Activated T-cell treated with anti-CD3 and anti-CD28 coated beads, Interleukin-2, amount 50 U/mL, for 72 hours (primary cell): ENCODE measurements at places on chromosomes 12 and 14. TPM values are rescaled to one million over a fixed set of nuclear protein-coding genes. Genes with fewer than 3 reads are reported as not detected.

GRCh38 chr14:74437496-74438053 is 11.6 kb upstream of the SYNDIG1L start:
- no peak for DNase-seq

GPR84 gene
- total RNA-seq = 3.8 TPM

LRRC10 gene
- total RNA-seq = not detected

DNA sequence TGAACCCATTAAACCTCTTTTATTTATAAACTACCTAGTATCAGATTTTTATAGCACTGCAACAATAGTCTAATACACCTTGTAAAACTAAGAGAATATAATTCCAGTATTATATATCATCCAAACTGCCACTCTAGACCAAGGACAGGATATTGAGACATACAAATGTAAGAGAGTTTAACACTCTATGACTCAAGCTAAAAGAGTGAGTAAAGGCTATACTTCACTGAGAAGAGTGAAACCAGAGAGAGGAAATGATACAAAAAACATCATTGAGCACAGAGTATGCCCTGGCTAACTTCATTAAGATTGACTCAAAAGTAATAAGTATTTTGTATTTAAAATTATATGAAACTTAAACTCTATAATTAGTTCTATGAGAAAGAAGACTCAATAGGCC is 1951.9 kb upstream of the SEL1L start:
- DNase-seq = no peak

- DNase-seq = no peak
Observed at GRCh38 chr14:64725261-64725815, 21.1 kb downstream of the PLEKHG3 start.

DEGS2 gene
- 4.2 TPM for total RNA-seq

PTPRR gene
- not detected for total RNA-seq

DNA sequence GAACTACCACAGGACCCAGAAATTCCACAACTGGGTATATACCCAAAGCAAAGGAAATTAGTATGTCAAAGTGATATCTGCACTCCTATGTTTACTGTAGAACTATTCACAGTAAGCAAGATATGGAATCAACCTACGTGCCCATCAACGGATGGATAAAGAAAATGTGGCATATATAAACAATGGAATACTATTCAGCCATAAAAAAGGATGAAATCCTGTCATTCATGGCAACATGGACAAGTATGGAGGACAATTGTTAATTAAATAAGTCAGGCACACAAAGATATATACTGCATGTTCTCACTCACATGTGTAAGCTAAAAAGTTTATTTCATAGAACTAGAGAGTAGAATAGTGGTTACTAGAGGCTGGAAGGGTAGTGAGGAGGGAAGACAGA is 97.0 kb downstream of the CEP83 start:
- no peak for DNase-seq

GRCh38 chr12:44526655-44527182 is 349.4 kb downstream of the NELL2 start:
- no peak for DNase-seq

DNA sequence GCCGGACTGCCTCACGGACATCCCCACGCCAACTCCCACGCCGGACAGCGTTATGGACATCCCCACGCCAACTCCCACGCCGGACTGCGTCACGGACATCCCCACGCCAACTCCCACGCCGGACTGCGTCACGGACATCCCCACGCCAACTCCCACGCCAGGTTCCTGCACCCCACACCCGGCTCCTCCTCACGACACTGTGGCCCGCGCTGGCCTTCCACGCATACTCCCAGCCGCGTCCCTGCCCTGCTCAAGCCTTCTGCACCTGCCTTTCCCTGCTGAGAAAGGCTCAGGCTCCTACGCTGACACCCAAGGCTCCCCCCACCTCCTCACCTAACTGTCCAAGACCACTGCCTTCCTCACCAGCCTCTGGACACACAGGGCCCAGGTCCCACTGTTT is 9.7 kb downstream of the CACNA2D4 start:
- DNase-seq = no peak

- no peak for DNase-seq
Observed at GRCh38 chr12:112875608-112876007, 31.2 kb upstream of the OAS1 start.

GRCh38 chr12:125017801-125018200 is 24.4 kb downstream of the BRI3BP start:
- no peak for DNase-seq

DNA sequence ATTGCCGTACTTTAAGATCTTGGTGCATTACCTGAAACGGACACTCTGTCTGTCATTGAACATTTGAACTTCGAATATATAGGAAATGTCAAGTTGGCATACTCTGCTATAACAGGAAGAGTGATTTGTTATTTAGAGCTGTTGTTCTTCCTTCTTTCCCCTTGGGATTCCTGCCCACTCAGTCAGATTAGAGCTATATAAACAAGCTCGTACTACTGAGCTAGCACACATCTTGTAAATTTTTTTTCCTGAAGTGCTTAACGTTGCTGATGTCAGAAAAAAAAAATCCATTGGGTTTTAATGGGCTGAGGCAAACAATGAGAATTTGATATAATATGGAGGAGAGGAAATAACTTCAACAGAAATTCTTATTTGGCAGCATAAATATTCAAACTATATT is 26.8 kb downstream of the RGS6 start:
- DNase-seq = no peak

PPM1H gene
- not detected for total RNA-seq

- peak; percentile 49 for DNase-seq
Observed at GRCh38 chr12:109110988-109111495, 5.3 kb upstream of the ACACB start.

DNA sequence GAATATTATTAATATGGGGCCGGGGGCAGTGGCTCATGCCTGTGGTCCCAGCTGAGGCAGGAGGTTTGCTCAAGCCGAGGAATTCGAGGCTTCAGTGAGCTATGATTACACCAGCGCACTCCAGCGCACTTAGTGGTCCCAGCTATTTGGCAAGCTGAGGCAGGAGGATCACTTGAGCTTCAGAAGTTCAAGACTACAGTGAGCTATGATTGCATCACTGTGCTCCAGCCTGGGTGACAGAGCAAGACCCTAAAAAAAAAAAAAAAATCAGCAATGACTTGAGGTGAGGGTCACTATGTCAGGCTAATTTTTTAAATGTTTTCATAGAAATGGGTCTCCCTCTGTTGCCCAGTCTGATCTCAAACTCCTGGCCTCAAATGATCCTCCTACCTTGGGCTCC is 243.4 kb downstream of the RBM19 start:
- no peak for DNase-seq

TSPAN19 gene
- total RNA-seq = not detected

GRCh38 chr14:21268617-21269251 is 508 bp downstream of the HNRNPC start:
- peak; percentile 43 for DNase-seq

DNA sequence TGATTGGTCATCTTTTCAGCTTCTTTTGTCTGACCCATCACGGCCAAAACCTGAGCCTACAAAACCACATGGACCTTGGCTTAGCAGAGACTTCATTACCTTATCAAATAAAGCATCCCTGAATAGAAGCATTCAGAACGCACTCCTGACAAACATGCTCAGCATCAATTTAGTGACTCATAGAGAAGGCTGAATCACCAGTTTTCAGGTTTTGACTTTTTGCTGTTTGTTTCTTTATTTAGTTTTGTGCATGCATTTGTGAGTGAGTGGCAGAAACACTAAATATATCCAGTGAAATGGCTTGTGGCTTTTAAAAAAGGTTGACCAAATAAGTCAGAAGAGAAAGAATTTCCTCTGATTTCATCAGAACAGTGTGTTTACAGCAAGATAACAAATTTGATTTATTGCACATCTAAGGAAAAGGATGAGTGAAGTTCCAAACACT is 19.0 kb upstream of the OVCH1 start:
- DNase-seq = no peak

MFAP5 gene
- total RNA-seq = not detected

GRCh38 chr12:119258149-119258548 is 76.4 kb upstream of the CCDC60 start:
- no peak for DNase-seq

PTPN6 gene
- 313 TPM for total RNA-seq

DNA sequence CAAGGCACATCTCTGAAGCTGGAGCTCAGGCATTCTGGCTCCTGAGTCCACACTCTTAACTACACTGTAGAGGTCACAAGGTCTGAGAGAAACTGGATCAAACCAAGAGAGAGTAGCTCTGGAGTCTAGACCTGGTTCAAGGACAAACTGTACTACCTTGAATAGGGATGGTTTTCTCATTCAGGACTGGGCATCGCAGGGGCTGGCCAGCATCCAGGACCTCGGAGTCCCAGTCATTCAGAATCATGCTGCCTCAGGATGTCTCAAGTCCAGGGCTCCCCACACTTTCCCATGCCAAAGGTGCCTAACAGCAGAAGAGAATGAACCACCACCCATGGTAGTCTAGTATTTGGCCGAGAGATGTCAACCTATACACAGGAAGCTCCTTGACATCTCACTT is 13.1 kb upstream of the PLEKHD1 start:
- no peak for DNase-seq

C12orf43 gene
- 17.8 TPM for total RNA-seq

GRCh38 chr14:51073731-51074130 is 21.2 kb downstream of the TRIM9 start:
- DNase-seq = no peak

DNA sequence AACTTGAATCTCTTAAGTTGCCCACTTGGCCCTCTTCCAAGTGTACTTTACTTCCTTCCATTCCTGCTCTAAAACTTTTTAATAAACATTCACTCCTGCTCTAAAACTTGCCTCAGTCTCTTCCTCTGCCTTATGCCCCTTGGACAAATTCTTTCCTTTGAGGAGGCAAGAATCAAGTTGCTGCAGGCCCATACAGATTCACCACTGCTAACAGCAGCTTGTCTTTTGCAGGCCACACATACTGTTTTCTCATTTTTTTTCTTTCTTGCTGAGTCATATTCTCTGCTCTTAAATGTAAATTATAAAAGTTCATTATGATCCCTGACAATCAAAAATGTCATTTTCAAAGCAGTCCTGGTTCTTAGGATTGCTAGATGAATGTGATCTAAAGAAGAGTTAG is 1820.8 kb upstream of the FLRT2 start:
- DNase-seq = no peak

HOTAIR gene
- total RNA-seq = not detected

- no peak for DNase-seq
Observed at GRCh38 chr12:16553457-16553856, 52.5 kb downstream of the LMO3 start.

CCDC197 gene
- 1.6 TPM for total RNA-seq

DNA sequence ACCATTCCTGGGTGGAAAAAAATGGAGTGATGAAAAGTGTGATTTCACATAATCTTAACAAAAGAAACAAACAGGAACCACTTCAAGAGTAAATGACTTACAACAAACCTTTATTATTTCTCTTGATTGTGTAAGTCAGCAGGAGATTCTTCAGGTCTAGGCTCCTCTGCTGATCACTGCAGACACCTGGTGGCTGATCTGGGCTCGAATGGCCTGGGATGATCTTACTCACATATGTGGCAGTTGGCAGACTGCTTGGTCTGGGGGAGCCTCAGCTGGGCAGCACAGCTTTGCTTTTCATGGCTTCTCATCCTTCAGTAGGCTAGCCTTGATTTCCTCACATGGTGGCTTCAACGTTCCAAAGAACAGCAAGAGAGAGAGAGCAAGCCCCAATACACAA is 215.4 kb upstream of the PRICKLE1 start:
- DNase-seq = no peak

COL2A1 gene
- total RNA-seq = 0.14 TPM

DNA sequence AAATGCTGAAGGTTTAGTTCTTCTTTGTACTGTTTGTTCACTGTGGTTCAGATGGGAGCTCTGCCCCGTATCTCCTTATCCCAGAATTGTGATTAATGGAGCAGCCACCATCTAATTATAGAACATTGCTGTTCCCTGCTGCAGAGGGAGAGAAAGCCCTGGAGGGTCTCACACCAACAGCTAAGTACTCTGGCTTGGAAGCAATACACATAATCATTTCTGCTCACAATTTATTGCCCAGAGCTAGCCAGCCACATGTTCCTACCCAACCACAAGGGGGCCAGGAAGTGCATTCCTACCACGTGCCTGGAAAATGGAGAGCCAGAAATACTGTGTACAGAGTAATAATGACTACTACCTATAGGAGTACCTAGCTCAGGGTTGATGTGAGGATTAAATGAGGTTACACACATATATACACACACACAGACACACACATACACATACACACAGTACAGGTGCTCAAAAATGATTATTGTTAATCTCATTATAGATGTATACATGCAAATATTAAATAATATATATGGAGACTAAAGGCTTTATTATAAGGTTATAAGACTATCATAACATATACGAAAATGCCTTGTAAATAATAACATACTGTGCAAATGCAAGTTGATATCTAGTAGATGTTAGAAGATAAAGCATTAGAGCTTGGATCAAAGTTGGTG is 22.3 kb downstream of the MSRB3 start:
- no peak for DNase-seq

ETV6 gene
- total RNA-seq = 102 TPM

DNA sequence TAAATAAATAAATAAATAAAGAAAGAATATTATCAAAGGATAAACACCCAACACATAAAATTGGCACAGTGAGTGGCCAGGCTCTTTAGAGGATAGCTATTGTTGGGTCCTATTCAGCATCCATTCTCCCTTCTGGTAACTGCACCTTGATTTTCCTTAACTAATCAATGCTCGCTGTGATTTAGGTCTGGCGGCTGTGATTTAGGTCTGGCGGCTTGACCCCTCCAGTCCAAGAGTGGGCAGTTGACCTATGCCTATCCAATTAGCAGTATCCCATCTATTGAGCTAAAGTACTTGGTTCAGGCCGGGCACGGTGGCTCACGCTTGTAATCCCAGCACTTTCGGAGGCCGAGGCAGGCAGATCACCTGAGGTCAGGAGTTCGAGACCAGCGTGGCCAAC is 9.7 kb upstream of the SLC15A4 start:
- no peak for DNase-seq

CCDC177 gene
- not detected for total RNA-seq

HRK gene
- total RNA-seq = 0.12 TPM

WNT5B gene
- total RNA-seq = 0.51 TPM

E2F7 gene
- total RNA-seq = 5.7 TPM

PLEKHG7 gene
- not detected for total RNA-seq

DNA sequence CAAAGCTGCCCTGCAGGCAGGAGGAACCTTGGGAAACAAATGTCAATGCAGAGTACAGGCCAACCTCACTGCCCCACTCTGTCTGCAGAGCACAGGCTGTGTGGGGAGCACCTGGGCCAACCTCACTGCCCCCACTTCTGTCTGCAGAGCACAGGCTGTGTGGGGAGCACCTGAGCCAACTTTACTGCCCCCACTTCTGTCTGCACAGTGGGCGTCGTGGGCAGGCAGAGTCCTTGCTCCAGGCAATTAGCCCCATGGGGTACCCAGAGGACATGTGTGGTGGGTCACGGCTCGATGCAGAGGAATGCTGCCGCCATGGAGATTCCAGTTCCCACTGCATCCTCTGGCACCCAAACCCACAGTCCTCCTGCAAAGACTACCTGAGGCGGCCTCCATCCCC is 26.2 kb downstream of the BRF1 start:
- DNase-seq = no peak
